Fibroblast of skin of left biceps (primary cell): ENCODE measurements at places on chromosomes 4 and X.

DNA sequence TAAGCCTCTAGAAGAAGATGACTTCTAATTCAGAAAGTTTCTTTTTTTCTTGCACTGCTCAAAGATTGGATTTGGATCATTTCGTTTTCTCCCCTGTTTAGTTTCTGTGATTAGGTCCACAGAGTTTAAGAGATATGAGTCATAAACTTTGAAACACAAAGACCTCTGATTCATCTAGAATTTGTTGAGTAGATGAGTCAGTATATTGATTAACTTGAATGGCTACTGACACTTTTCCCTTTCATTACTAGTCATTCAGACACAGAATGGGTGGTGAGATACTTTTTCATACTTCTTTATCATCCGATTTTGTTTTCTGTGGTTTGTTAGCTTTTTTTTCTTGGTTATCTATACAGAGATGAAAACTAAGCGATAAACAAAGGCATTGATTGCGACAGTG, 34.1 kb upstream of the AFF2 start:
- no peak for DNase-seq

DNA sequence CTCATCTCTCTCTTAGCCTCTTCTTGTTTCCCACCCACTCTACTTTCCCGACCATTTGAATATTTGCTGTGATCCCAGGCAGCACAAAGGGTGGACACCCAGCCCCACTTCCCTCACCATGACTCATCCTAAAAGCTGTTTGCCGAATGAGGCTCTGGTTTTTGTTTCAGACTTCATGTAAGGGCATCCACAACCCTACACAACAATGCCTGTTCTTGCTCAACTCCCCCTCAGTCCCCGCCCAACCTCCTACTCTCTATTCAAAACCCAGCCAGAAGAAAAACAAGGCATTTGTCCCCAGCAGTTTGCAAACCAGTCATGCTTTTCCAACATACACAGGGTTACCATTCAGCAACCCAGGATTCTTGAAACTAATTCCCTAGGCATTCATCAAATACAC, 516.5 kb upstream of the CNKSR2 start:
- DNase-seq: no peak

DNA sequence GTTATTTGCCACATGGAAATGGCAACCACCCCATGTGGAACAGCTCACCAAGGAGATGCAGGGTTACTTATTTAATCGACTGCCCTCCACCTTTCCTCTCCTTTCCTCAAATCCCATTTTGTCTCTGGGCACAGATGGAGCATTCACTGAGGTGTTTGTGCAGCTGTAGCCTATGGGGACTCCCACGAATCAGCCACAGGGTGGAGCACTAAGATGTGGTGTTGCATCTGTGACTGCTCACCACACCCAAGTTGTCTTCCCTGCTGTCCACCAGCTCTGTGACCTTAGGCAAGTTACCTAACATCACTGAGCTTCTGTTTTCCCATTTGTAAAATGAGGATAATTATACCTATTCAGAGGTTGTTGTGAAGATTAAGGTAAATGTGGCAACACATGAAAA, 252.4 kb upstream of the CPEB2 start:
- DNase-seq: no peak

- DNase-seq: no peak
Measured at GRCh38 chrX:109889289-109890006, 113.5 kb upstream of the TMEM164 start.

DNA sequence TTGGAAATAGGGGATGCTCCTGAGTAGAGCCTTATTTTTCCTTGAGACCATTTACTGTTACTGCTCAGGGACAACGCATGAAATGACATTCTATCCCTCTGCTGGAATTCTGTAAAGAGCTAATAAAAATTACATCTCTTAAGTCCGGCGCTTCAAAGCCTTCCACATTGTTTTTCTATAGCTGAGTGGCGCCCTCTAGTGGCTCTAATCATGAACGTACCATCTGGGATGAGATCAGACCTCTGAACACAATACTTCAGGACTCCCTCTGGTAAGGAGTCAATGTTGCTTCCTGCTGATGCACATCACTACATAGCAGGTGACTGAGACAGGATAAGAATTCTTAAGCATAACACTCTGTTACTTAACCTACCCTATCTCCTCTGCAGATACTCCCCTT, 6.0 kb downstream of the HMGN5 start:
- DNase-seq: no peak

DNA sequence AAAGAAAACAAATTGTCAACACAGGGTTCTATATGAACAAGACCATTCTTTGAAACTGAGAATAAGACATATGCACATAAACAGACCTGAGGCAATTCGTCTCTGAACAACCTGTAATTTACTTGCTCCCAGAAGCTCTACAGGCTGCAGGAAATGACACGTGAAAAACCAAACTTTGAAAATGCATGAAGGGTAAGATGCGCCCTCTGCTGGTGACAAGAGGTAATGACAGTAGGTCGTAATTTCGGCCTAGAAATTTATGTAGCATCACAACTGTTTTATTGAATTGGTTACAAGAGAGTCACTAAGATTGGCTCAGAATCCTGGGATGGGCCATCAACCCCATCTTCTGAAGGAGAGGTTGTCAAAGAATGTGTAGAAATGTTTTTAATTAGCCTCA, 276.5 kb downstream of the PPP4R3C start:
- DNase-seq: peak; percentile 0

- no peak for DNase-seq
Measured at GRCh38 chrX:42220083-42220482, 296.7 kb upstream of the CASK start.

GRCh38 chr4:85498068-85498733, 23.3 kb downstream of the ARHGAP24 start:
- DNase-seq: no peak

- DNase-seq: no peak
Measured at GRCh38 chr4:3225936-3226335, 23.0 kb upstream of the MSANTD1 start.

- no peak for DNase-seq
Measured at GRCh38 chrX:8988446-8988845, 45.5 kb downstream of the FAM9B start.

DNA sequence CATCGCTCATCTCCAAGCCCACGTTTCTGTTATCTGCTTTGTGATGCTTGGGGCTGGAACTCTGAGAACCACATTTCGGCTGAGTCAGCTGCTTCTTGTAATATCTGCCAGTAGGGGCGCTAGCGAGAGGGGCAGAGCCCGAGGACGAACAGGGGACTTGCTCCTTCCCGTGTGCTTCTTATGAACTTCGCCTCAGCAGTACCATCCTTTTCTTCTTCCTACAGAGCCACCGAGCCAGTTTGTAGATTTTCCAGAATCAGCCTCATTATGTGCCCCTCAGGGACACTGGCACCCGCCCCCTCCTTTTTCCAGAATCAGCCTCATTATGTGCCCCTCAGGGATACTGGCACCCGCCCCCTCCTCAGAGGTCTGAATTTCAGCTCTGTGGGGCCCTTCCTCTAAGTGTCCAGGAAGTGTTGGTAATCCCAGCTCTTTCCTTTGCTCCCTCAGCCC, 441.7 kb upstream of the RASGEF1B start:
- peak; percentile 1 for DNase-seq

- DNase-seq: no peak
Measured at GRCh38 chr4:72446353-72447055, 122.5 kb downstream of the ADAMTS3 start.

GRCh38 chr4:140807491-140808252, 51.5 kb upstream of the TBC1D9 start:
- DNase-seq: no peak

DNA sequence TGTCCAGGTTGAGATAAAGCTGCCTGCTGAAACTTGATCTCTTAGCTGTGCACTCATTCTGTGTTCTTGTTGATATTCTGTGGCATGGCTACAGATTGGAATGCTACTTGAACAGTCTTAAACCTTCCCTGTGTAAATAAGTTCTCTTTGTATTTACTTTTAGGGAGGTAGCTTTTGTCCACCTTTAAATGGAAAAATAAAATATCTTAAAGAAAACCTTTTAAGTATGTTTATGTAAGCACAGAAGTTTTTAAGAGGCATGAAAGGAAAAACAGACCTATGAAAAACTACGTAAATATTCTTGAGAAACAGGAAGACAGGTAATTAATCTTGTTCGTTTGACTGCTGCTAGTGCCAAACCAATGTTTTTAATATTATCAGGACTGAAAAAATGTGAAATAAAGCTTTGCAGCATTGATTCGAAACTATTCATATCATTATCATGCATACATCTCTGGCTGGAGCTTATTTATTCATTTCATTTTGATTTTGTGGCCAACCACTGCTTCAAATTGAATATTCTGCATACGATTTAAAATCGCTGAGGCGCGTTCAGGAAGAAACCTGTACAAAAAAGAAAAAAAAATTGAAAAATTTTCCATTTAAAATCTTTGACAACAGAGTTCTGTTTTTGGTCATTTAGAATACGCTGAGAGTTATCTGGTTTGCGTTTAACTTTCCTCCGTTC, 17.8 kb downstream of the HSD17B13 start:
- no peak for DNase-seq

GRCh38 chr4:84814094-84814750, 152.3 kb downstream of the WDFY3 start:
- DNase-seq: peak; percentile 23

GRCh38 chr4:142435599-142436235, 410.4 kb downstream of the INPP4B start:
- DNase-seq: no peak

DNA sequence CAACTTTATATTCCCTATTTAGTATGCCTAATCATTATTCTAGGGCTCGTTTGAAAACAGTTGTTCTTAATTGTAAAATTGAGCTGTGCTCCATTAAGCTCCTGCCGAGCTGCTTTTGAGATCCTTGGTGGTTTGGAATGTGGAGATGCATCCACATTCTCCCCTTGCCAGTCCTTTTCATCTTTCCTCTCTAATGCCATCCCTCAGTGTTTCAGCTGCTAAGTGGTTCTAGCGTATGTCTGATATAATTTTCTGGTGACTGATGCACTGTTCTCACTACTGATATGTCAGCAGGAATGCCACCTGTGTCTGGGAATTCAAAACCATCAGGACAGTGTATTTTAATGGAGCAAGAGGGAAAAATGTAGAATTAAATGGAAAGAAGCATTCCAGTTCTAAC, 1085.0 kb downstream of the CCSER1 start:
- DNase-seq: no peak

DNA sequence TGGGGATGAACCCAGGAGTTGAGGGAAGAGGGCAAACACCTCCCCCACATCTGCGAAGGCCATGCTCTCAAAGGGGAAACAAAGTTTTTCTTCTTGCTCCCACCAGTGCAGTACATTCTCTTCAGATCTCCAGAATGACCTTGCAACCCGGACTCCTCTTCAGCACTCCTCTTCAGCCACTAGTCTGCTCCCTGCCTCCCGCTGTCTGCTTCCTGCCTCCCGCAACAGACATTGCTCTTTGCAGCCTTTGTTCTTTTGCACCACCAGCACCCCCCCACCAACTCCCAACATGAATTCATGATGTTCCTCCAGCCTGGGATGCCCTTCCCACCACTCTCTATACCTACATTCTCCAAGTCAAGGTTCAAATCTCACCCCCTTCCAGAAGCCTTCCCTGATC, 32.1 kb downstream of the UTP14A start:
- DNase-seq: no peak

GRCh38 chr4:183130328-183131155, 31.5 kb downstream of the WWC2 start:
- no peak for DNase-seq

GRCh38 chrX:12139934-12140611, 1.8 kb downstream of the FRMPD4 start:
- no peak for DNase-seq

- no peak for DNase-seq
Measured at GRCh38 chr4:25621027-25621930, 34.4 kb upstream of the SLC34A2 start.

- no peak for DNase-seq
Measured at GRCh38 chrX:44011506-44011905, 38.3 kb upstream of the NDP start.

GRCh38 chrX:7192871-7193270, 44.9 kb upstream of the PUDP start:
- DNase-seq: no peak

DNA sequence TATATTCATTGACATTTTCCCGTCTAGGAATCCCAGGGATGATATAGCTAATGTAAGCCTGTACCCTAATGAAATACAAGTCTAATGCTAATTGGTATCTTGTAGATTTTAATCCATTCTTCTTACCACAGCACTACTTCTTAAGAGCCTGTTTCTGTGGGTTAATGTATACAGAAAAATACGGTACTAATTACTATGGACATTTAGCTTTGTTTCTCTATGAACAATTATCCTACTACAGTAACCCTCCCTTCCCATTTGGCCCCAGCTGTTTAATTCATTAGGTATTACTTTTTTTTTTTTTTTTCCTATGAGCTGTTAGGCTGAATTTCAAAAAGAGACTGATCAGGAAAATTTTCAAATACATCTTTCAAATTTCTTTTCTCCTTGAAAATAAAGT, 245.1 kb upstream of the SLC7A11 start:
- DNase-seq: no peak

DNA sequence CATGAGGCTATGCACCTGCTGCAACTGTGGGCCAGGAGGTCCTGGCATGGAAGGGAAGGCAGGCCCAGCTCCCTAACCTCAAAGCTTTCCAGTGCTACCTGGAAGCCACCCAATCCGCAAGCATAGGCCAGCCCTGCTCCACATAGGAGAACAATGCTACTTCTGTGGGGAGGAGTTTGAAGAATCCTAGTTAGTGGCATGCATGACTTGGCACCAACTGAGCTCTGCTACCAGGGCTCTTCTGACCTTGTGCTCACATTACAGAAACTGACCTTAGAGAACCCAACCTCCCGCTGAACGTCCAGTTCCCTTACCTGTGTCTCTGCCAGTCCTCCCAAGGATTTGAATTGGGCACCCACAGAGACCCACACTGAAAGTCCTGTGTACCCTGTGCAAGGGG, 58.8 kb downstream of the USP46 start:
- DNase-seq: no peak

DNA sequence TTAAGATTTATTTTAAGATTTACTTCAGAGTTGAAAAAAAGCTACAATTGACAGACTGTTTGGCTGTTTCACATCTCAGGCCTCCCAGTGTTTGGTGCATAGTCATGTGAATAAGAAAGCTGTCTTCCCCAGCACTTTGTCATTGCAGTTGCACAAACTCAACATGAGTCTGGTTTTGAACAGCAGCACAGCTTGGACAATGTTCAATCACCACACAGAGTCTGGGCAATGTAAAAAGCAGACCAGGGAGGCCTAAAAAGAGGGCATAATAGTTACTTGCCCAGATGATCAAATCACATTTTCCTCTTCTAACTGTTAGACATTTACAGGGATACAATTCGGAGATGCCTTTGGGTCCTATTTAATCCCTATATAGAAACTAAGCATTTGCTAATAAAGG, 1055.0 kb downstream of the RPA4 start:
- DNase-seq: no peak

GRCh38 chr4:31995943-31996901, 1276.1 kb downstream of the PCDH7 start:
- DNase-seq: no peak
